Activated naive CD4-positive, alpha-beta T cell treated with anti-CD3 and anti-CD28 coated beads, Interleukin-2, amount 10 ng/mL, durations not matched to agents 7 days and 5 days (primary cell): ENCODE measurements at places on chromosomes 2 and 18.
A peak's percentile ranks its signal among the peaks of the same experiment; 100 is the strongest.

GRCh38 chr2:27966466-27966865, 75.9 kb downstream of the BABAM2 start:
- DNase-seq = no peak

GRCh38 chr18:49177071-49177470, 226.3 kb upstream of the SMAD7 start:
- DNase-seq = no peak

- DNase-seq = no peak
These were observed 230.4 kb downstream of the MEIS1 start for GRCh38 chr2:66665124-66665984.

- DNase-seq = no peak
These were observed 35.2 kb upstream of the GPR39 start for GRCh38 chr2:132381376-132381775.

DNA sequence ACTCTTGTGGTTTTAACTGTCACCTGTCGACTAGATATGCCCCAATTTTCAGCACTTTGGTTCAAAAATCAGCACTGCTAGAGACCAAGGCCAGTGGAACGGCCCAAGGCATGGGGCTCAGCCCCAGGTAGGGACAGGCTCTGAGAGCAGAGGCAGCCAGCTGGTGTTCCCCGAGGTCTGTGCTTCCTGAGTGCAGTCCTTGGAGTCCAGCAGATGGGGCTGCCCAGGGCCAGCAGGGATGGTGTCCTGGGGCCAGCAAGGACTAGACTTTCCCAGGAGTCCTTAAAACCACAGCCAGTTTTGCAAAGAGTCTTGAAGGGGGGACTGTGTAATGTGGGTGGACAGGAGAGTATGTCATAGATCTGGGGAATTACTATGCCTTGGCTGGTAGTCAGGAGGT, 56.3 kb downstream of the POMC start:
- no peak for DNase-seq

GRCh38 chr18:48186131-48186766, 222.9 kb downstream of the ZBTB7C start:
- DNase-seq = no peak

- no peak for DNase-seq
These were observed 58.6 kb upstream of the HS6ST1 start for GRCh38 chr2:128377071-128377910.

GRCh38 chr2:111122631-111123421, 2.1 kb downstream of the BCL2L11 start:
- DNase-seq = peak; percentile 56

GRCh38 chr2:11985817-11986566, 239.6 kb downstream of the LPIN1 start:
- no peak for DNase-seq

DNA sequence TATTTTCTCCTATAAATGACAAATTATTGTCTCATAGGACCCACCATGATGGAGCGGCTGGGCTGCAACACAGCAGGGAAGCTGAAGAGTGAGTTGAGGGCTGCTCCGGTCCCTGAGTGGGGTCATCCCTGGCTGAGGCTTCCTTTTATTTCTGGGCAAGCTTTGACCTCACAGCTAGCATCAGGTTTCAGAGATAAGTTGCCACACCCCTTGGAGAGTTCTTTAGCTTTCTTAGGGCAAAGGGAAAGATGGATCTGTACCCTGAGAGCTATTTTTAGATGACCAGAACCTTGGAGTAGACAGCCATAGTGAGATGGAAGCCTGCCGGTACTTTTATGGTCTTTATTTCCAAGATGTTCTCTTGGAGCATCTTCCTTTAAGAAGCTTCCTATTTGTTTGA, 11.5 kb downstream of the MYL1 start:
- DNase-seq = no peak

DNA sequence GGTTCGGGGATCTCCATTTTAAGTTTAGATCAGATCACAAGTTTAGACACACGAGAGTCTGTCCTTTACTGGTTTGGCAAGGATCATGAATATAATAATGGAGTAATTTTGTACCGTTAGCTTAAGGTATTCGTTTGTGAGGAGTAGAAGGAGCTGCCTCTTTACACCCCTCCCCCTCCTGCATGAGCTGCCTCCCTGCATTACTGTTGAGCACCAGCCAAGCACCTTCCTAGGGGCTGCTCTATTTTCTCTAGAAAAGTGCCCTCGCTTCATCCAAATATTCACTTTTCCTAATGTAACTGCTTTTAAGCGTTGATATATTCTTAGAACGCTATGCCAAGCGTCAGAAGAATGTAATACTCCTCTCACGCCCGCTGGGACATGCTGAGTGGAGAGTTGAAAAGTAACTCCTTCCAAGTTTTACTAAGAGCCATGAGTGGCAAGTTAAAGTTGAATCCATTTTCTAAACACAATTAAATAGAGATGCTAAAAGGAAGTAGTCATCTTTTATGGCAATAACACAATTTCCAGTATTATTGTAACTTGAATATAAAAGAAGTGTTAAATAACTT, 25.4 kb upstream of the SCN7A start:
- DNase-seq = no peak

- DNase-seq = no peak
These were observed 112.0 kb upstream of the FOSL2 start for GRCh38 chr2:28280619-28281018.

GRCh38 chr18:10195529-10195928, 258.9 kb upstream of the APCDD1 start:
- no peak for DNase-seq

- no peak for DNase-seq
These were observed 167.4 kb downstream of the PTGR3 start for GRCh38 chr18:75041586-75041985.

DNA sequence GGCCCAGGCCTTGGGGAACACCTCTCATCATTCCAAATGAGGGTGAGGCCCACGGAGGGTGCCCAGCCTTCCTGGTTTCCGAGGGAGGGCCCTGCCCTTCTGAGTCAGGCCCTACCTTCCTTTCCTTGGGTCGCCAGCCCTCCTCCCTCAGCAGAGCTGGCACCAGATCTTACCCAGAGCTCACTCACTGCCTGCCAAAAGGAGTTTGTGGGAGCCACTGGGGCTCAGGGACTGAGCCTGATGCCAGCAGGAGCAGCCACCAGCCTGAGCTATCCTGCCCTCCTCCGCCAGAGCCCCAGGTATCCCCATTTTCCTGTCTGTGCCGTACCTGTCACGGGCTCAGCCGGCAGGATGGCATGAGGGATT, 64.1 kb downstream of the NRP2 start:
- DNase-seq = no peak

GRCh38 chr18:22951823-22952222, 18.7 kb downstream of the RBBP8 start:
- DNase-seq = no peak

GRCh38 chr2:120385355-120386127, 39.6 kb downstream of the INHBB start:
- no peak for DNase-seq

- no peak for DNase-seq
These were observed 37.8 kb upstream of the OLA1 start for GRCh38 chr2:174286172-174286571.

DNA sequence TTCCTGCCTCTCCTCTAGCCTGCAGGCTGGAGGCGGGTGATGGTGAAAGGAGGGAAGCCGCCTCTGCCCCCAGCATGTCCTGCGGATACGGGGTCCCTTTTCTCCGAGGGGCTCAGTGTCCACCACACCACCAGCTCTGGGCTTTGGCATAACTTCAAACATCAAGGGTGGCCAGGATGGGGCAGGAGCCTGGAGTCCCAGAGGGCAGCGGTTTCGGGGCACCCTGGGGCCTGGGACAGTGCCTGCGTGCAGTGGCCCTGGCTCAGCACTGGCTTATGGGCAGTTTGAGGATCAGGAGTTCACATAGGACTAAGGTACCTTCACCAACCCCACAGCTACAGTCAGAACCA, 85.5 kb upstream of the GPC1 start:
- DNase-seq = no peak

GRCh38 chr2:69311024-69311416, 76.0 kb downstream of the GFPT1 start:
- DNase-seq = no peak

- no peak for DNase-seq
These were observed 92.5 kb upstream of the ZNF532 start for GRCh38 chr18:58772161-58772560.

- no peak for DNase-seq
These were observed 51.6 kb downstream of the LDAH start for GRCh38 chr2:20771299-20771698.

GRCh38 chr18:39260565-39260964, 1695.0 kb upstream of the CELF4 start:
- DNase-seq = no peak

DNA sequence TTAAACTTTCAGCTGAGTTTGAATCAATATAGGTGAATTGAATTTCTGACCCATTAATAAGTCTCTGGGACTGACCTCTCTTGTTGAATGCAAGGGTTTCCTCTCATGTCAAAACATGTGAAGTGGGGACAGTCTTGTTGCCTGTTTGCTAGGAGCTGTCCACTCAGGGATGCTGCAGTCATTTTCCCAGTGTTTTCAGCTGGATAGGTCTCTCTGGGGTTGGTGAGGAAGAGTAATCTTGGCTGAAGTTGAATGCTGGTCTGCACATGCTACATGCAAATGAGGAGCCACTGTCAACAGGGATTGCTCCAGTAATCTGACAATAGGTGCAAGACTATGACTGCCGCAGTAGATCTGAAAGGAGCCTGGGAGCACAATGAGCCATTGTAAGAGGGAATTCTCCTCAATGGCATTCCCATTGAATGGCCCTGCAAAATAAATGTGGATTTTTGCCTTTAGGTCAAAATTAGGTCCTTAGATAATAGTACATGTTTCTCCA, 34.1 kb upstream of the IL1RL1 start:
- DNase-seq = no peak

DNA sequence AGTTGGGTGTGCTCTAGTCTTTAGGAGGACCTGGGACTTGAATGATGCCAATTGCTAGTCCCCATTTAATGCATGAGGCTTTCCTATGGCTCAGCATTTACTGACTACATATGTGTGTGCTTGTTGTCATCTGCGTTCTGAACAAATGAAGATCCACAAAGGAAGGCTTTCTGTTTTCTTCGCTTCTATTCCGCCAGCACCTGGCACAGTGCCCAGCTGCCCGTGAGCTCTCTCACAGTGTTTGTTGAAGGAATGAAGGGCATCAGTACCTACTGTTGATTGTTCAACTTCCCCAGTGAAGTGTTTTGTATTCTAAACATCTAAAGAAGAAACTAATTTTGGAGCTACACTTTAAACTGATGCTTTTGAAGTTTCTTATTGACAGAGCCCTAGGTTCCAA, 122.4 kb upstream of the LINC00305 start:
- no peak for DNase-seq

DNA sequence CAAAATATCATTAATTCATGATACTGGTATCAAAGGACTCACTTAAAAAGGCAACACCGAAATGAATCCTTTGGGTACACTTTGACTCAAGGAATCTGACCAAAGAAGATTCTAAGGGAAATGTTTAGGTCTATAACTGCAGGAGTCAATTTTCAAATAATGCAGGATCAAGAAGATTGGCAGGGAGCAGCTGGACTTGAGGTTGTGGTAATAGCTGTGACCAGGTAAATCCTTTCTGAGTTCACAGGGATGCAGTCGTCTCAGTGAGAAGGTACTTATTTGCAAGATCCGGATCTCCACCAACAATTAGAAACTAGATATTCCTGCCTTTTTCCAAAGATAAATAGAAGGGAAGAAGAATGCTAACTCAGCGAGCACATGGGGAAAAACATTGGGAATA, 96.9 kb downstream of the SCN9A start:
- no peak for DNase-seq
